ENCODE measurements at places on chromosomes 4 and X.

DNA sequence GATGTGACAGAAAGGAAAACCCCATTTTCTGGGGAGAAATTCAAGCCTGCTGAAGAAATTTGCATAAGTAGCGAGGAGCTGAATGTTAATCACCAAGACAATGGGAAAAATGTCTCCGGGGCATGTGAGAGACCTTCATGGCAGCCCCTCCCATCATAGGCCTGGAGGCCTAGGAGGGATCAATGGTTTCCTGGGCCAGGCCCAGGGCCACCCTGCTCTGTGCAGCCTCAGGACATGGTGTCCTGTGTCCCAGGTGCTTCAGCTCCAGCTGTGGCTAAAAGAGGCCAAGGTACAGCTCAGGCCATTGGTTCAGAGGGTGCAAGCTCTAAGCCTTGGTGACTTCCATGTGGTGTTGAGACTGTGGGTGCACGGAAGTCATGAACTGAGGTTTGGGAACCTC lies 31.2 kb downstream of the ETDB start:
- DNase-seq, result no peak

GRCh38 chr4:26268246-26268645 lies 52.6 kb upstream of the RBPJ start:
- no peak for DNase-seq

DNA sequence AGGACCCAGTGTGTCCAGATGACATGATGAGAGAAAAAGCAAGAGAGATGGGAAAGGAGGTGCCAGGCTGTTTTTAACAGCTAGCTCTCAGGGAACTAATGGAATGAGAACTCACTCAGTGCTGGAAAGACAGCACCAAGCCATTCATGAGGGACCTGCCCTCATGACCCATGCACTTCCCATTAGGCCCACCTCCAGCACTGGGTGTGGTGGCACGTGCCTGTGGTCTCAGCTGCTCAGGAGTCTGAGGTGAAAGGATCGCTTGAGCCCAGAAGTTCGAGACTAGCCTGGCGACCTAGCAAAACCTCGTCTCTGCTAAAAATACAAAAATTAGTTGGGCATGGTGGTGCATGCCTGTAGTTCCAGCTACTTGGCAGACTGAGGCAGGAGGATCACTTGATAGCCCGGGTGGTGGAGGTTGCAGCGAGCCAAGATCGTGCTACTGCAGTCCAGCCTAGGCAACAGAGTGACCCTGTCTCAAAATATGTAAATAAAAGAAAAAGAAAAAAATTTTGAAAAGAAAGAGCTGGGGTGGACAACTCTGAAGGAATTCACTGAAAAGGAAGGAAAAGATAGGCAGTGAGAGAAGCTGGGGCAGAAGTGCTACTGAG lies 50.9 kb downstream of the FAM193A start:
- no peak for DNase-seq

DNA sequence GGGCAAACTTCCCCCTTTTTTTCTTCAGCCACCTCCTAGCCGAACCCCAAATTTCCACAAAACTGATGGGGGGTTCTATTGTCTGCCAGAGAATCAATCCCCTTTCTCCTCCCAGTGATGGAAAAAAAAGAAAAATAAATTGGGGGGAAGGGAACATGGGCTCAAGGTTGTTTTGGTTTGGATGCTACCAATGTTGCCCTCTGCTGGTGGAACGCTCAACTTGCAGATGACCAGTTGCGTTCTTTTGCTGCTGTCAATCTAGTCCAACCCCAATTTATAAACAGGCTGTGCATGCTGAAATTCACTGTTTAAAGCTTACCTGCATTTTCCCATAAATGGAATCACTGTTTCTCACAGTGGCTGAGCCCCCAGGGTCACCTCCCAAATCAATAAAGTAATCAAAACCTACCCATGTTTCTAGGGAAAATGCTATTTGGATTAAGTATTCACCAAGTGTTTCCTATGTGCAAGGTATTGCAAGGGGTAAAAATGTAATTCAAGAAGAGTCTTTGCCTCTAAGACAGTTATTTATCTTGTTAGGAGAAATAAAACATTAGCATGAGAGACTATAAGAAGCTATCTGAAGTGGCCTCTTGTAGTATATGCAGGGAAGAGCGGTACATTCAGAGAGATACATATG lies 116.7 kb upstream of the TMEM164 start:
- DNase-seq, result no peak

- no peak for DNase-seq
Observed at GRCh38 chrX:40279762-40280161, 182.0 kb upstream of the BCOR start.

DNA sequence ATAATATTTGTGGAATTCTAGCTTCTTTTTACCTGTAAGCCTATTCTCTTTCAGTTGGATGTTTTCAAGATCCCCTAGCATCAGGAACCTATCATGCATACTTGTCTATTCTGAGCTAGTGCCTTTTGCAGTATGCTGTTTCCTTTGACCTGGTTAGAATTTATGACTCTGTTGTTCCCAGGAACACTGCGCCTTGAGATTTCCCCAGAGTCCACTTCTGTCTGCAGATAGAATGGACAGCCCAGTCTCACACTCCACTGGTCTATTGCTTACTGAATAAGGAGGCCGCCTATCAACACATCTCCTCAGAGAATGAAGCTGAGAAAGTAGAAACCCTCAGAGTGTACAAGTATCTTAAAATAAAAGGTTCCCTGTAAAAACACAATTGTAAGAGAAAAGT lies 465.1 kb upstream of the GALNTL6 start:
- DNase-seq, result no peak

DNA sequence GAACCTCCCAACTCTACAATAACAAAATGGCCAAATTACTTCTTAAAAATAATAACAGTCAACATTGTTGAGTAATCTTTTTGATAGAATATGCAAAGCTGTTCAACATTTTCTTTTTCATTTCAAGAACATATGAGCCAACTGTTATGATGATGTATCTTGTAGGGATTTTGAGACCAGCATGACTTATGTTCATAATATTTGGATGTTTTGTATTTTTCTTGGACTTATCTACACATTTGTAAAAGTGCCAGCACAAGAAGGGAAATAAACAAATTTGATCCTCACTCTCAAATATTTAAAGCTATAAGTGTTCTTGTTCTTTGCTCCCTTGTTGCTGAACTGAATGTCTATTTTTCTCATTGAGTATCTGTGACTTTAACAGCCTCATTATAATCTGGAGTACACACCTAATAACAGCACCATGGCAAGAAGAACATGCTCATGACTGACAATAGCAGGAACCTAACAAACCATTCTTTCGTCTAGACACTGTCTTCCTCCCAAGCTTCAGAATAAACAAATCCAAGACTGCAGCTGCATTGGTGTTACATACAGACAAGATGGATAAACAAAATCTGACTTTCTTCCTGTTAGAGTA lies 1049.7 kb downstream of the FAT4 start:
- no peak for DNase-seq

- no peak for DNase-seq
Observed at GRCh38 chrX:102650903-102651241, 411 bp upstream of the GPRASP1 start.

DNA sequence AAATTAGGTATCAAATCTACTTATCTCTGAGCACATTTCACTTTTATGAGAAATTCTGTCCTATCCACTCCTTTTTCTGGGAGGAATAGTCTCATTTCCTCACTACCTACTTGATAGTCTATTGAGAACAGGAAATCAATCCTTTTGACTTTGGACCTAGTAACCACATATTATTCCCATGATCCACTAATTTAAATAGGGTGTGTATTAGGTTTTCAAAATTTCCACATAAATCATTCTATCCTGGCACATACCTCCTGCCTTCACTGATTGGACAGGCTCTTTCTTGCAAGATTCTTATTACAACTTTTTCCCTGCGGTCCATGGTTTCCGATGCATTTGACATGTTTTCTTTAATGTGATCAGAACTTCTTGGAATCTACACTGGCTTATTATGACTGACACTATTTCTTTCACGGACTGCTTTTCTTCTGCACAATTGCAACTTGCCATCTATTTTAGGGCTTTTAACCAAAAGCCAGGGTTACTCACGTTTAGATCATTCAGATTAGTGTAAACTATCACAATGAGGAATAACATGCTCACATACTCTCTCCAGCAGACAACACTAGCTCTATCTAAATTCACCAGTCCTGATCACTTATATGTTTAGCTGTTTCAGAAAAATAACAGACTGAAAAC lies 419.9 kb upstream of the SLIT2 start:
- DNase-seq, result no peak

DNA sequence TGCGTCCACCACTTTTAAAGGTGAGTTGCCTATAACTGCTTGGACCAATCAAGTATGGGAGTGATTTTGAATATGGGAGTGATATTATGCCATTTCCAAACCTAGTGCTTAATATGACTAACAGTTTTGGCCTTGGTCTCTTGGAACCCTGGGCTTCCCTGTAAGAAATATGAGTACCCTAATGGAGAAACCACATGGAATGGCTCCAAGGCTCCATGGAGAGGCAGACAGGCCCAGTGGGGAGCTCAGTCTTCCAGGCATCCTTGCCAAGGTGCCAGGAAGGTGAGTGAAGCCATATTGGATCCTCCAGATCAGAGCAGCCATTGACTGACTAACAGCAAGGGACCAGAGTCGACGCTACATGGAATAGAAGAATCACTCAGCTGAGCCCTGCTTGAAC lies 53.2 kb downstream of the MAML3 start:
- DNase-seq, result no peak

- DNase-seq, result no peak
Observed at GRCh38 chrX:44036336-44036735, 63.1 kb upstream of the NDP start.

DNA sequence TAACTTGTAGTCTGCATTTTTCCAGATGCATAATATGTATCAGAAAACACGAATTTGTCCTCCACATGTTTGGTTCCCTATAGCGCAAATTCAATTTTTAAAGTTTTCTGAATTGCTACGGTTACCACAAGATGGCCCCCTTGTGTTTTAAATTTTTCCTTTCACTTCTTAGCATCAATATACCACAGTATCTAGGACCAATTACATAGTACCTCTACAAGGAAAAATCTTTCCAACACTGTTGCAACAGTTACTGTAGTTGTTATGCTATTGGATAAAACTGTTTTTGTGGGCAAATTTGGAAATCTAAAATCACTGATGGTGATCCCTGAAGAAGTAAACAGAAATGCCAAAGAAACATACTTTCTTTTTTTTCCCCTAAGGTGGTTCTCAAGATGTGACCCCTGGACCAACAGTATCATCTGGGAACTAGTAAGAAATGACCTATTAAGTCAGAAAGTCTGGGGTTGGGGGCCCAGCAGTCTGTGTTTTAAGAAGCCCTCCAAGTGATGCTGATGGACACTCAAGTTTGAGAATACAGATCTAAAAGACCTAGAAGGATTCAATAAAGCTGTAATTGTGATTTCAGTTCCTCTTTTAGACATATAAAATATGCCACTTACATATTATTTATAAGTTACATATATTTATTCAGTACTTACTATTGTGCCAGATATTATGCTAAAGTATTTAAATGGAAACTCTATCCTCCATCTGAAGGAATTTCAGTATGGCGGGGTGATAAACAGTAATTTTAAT lies 3.1 kb downstream of the ZGRF1 start:
- DNase-seq, result no peak

- DNase-seq, result no peak
Observed at GRCh38 chr4:43456383-43456782, 563.9 kb downstream of the GRXCR1 start.

- no peak for DNase-seq
Observed at GRCh38 chr4:151930372-151930771, 169.6 kb upstream of the GATB start.

GRCh38 chr4:123545667-123546572 lies 149.3 kb downstream of the SPRY1 start:
- no peak for DNase-seq

DNA sequence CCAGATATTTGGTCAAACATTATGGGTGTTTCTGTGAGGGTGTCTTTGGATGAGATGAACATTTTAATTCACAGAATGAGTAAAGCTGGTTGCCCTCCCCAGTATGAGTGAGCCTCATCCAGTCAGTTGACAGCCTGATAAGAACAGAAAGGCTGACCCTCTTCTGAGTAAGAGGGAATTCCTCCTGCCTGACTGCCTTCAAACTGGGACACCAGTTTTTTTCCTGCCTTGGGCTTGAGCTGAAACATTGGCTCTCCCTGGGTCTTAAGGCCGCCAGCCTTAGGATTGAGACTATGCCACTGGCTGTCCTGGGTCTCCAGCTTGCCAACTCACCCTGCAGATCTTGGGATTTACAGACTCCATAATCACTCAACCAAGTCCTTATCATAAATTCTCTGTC lies 14.5 kb upstream of the MAML3 start:
- DNase-seq, result no peak

GRCh38 chrX:155056877-155057792 lies 13.8 kb downstream of the CMC4 start:
- peak; percentile 21 for DNase-seq

DNA sequence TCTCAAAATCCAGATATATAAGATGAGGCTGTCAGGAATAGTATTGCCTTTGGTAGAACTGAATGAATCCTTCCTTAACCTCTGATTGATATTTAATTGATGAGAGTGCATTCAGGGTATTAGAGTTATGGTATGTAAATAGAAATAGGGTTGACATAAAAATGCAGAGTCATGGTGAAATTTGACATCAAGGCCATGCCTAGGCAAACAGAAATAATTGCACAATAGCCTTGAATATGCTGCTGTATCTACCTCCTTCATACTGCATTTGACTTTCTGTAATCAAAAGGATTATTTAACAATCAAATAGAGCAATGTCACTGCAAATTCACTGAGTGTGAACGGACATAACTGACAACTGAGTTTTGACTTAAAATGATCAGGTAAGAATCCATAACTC lies 1316.3 kb downstream of the STIM2 start:
- no peak for DNase-seq

DNA sequence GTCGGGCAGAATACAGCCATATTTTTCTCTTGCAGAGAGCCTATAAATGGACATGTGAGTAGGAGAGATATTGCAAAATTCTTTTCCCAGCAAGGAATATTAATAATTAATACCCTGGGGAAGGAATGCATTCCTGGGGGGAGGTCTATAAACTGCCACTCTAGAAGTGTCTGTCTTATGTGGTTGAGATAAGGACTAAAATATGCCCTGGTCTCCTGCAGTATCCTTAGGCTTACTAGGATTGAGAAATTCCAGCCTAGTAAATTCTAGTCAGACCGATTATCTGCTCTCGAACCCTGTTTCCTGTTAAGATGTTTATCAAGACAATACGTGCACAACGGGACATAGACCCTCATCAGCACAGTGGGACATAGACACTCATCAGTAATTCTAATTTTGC lies 872.6 kb downstream of the FSTL5 start:
- no peak for DNase-seq

DNA sequence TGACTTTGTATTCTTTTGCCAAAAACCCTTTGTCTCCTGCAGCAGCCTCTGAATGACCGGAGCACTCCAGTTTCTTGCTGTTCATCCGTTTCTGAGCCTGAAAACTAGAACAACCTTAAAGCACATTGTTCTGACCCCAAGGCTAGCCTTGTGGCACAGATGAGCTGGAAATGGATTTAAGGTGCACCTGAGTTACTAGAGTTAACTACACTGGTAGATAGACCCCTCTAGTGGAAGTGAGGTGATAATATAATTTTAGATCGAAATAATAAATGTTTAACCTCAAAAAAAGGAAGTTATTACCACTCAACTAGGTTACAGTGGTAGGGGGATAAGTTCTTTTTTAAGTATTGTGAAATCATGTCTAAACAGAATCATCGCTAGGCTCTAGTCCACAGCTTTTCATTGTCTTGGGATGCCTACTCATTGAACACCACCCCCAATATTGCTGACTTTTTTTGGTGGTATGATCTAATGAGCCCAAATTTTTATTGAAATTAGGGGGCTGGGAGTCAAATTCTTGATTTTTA lies 2.7 kb downstream of the PLS3 start:
- DNase-seq, result no peak

Data from NCI-H187 (cell line).